ENCODE measurements at places on chromosomes 6 and 20.

DNA sequence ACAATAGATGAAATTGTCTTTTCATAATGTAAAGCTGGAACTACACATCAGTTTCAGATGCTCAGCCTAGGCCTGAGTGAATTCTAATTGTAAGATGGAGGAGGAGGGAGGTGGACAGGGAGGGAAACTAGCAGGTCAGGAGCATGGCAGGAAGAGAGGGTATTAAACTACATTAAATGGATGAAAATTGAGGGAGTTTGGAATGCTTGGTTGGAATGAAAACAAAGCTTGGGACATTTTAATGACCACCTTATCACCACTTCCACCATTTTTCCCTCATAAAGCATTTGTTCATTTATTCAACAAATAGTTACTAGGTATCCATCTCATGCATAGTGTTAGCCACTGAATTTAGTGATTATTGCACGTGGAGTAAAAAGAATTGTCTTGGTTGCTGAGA is 65.0 kb downstream of the KIZ start:
- no peak for DNase-seq

DNA sequence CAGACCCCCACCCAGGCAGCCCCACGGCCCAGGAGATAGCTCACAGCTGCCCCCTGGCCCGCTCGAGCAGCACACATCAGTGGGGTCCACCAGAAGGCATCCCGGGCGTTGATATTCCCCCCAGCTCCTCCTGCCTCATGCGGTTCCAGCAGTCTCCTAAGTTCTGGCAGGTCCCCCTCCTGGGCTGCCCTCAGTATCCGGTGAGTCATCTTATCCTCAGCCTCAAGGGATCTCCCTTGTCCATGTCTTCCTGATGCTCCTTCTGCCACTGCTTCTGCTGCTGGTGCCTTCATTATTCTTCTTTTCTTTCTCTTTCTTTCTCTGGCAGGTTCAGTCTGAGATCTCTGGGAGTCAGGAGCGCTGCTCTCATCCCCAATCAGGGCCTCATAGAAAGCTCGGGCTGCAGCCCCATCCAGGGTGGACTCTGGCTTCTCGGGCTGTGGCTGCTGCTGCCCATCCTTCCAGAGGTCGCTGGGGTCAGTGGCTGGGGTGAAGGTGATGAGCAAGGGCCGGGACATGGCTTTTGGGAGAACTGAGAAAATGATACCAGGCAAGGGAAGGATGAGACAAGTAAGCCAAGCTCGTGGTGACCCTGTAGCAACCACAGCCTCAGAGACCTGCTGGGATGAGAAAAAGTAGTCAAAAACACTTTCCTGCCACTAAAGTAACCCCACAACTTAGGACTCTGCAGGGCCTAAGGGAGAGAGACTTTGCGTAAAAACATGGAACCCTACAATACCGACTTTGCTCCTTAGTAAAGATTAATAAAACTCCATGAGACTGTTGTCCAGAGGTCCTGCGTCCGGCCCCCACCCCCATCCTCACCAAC is 622 bp downstream of the GPANK1 start:
- DNase-seq, result no peak

GRCh38 chr6:131231103-131231502 is 95.8 kb downstream of the AKAP7 start:
- no peak for DNase-seq

GRCh38 chr6:113654396-113654795 is 202.7 kb upstream of the MARCKS start:
- peak; percentile 52 for DNase-seq

DNA sequence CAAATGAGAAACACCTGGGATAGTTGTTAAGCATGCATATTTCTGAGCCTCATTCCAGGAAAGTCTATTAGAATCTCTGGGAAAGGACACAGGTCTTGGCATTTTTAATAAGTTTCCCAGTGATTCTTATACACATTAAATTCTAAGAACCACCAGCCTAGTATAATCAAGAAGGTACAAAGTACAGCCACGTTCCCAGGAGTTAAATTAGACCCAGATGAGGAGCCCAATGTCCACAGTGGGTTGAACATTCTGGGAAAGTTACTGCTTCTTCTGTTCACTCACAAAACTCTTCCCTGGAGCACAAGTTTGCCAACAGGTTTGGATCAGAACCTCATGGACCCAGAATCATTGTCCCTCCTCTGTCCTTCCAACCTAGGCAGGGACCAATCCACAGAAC is 90.4 kb downstream of the RCAN2 start:
- no peak for DNase-seq

- no peak for DNase-seq
Measured at GRCh38 chr6:53199156-53199555, 50.5 kb upstream of the GCM1 start.

DNA sequence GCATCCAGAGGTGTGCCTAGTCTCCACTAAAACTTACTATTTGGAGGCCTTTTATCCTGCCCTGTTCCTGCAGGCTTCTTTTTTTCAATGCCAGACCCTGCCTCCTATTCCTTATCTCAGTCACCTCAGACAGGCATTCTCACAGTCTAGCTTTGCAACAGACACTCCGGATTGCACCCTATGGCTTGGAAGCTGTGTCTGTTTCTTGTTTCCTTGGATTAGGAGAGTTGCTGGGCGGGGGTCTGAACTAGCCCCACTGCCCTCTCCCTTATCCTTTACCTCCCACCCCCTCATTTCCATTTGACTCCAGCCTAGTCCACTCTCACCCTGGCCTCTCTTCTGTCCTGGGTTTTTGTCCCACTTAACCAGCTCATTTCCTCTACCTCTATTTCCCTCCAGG is 228.1 kb upstream of the CITED2 start:
- DNase-seq, result no peak

DNA sequence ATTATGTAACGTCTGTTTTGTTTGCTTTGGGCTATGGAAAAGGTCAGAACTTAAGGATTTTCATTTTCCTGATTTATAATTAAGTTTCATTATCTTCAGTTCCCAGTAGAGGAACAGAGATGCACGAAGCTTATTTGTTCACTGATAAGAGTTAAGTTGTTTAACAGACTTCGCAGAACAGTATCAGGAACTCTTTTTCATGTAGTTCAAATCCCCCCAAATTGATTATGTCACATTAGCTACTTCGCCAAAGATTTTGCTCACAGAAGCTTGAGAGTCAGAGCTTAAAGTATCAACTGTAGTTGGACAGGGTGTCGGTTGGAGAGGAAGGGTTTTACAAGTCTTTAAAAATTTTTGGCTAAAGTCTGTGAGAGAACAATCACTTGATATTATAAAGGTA is 43.4 kb downstream of the ZHX3 start:
- no peak for DNase-seq

DNA sequence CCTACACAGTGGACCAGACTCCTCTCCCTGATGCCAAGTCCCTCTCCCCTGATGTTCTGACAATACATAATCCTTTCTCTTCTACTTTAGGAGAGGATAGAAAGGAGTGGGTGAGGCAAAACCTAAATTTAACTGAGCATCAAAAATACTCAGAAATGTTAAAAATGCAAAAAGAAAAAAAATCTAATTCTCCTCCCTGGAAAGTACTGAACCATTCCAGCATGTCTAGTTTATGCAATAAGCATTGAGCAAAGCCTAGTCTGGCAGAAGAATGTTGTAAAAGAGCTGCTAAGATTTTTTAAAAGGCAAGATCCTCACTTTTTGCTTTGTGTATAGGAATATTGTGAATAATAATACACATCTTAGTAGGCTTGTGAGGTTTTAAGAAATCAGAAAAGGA is 116.6 kb upstream of the STXBP5 start:
- DNase-seq, result no peak

GRCh38 chr20:46089167-46089416 is 670 bp downstream of the NCOA5 start:
- DNase-seq, result peak; percentile 72

GRCh38 chr6:70811788-70812187 is 144.1 kb downstream of the SMAP1 start:
- no peak for DNase-seq

GRCh38 chr6:135314543-135314942 is 133.4 kb downstream of the MYB start:
- DNase-seq, result no peak

- no peak for DNase-seq
Measured at GRCh38 chr6:83459663-83460062, 28.8 kb upstream of the ME1 start.

DNA sequence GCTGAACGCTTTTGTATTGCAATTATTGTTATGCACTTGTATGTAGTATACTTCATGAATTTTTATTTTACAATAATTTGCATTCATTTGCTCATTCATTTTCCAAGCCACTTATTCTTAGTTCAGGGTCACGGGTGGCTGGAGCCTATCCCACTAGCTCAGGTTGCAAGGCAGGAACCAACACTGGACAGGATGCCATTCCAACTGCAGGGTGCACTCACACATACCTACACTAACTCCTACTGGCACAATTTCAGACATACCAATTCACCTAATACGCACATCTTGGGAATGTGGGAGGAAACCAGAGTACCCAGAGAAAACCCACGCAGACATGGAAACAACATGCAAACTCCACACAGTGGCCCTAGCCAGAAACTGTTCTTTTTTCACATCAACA is 61.8 kb downstream of the LMBRD1 start:
- no peak for DNase-seq

GRCh38 chr6:154510144-154510905 is at the start of gene CNKSR3:
TSS of gene CNKSR3 (minus strand) at chr6:154510685. CDS start at chr6:154510114, 571 bp downstream.
- DNase-seq, result peak; percentile 53

GRCh38 chr6:143232849-143233248 is 172.2 kb downstream of the AIG1 start:
- no peak for DNase-seq

DNA sequence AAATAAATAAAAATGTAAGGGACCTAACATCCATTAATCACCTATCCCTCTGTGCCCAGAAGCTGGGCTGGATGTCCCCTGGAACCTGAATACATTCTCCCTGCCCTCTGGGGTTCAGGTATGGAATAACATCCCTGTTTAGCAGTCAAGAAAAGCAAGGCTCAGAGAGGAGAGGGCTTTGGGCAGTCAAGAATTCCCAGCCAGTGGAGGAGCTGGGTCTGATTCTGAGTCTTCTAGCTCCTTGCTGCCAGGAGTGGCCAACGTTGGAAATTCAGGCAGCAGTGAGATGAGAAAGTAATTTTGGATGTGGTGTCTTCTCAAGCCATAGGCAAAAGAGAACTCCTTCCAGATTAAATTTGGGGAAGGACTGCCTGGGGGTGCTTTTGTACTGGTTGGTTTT is 42.6 kb upstream of the ZNFX1 start:
- DNase-seq, result peak; percentile 36

DNA sequence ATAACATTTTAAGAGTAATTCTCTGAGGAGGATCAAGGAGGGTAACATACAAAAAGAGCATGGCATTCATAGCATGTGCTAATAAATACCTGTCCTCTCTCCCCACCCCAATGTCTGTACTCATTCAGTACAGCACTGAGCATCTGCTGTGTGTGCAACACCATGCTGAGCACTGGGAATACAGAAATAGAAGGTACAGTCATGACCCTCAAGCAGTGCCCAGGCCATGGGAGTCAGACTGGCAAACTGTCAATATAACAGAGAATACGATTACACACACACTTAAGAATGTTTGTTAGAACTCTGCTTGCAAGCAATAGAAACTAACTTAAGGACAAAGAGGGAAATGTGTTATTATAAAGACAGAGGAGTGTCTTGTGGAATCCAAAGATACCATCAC is 24.7 kb upstream of the ZFAND3 start:
- DNase-seq, result no peak

GRCh38 chr20:48850977-48851299 is 23.1 kb upstream of the PREX1 start:
- no peak for DNase-seq

DNA sequence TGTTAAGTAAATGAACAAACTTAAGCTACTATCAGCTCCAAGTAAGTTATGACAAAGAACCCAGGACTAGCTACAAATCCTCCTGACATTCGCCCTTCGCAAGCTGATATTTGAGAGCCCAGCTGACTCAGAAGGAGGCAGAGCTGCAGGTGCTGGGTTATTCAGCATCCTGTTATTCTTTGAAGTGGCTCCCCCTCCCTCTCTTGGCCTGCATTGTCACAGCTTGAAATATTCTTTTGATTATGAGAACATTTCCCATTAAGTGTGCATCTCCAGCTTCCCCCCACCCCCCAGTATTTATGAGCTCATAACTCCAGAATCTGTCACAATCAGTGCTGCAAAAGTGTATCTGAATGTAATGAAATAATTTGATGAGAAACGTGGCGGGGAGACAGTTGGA is 78.8 kb upstream of the RALY start:
- DNase-seq, result no peak

DNA sequence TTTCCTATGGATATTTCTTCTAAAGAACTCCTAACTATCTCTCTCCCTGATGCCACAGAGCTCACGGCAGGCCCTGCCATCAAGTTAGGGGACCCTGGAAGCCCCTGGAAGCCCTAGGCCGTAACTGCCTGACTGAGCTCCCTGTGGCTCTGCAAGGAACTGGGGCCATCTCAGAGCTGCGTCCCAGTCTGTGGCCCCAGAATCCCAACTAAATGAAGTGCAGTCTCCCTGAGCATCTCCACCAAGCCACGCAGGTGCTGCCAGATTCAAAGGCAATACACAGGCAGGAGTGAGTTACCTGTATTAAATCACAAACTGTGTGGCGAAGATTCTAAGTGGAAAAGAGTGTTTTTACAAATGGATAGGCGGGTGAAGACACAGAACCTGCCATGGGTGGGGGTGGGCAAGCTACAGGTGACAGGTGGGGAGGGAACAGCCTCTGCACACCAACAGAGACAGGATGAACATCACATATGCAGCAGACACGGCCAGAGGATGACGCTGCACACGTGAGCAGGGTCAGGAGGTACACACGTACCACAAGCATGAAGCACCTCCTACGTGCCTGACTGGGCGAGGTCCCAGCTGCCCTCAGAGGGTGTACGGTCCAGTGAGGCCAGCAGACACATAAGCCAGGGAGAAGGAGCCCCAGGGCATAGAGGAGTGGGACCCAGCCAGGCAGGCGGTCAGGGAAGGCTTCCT is 358.5 kb downstream of the ZFAND3 start:
- DNase-seq, result no peak

- no peak for DNase-seq
Measured at GRCh38 chr6:160395187-160395586, 47.0 kb downstream of the SLC22A3 start.

DNA sequence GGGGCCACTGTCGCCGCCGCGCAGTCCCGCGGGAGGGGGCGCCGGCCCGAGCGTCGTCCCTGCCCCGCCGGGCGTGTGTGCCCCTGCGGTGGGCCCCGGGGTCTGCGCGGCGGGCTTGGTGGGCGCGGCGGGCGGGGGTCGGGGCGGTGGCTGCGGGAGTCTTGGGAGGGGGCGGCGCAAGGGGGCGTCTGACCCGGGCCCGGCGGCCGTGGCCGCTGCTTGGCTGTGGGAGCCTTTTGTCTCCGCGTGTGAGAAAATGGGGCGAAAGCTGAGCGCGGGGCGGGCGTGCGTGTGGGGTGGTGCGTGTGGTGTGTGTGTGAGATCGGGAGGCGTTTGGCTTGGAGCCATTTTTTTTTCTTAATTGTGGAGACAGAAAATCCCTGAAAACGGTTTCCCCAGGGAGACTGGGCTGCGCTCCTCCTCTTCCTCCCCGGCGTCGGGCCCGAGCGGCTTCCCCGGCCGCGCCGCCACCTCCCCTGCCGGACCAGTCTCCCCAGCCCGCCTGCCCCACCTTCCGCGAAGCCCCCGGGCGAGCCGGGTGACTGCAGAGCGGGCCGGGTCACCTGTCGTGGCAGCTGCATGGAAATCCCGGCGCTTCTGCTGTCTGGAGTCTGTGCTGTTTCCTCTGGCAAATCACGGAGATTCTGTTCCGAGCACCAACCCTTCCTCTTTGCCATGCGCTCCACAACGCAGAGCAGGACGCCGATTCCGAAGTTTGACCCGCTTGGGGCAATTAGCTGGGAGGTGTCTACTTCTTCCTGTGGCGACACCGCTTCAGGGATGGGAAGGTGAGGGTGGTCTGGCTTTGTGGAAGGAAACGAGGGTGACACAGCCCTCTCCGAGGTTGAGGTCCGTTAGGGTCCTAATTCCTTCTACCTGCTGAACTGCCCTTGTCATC is 64.4 kb downstream of the GTF2H5 start:
- DNase-seq, result peak; percentile 55

GRCh38 chr6:125393449-125393858 is 91.7 kb upstream of the HDDC2 start:
- no peak for DNase-seq
